ENCODE measurements at places on chromosomes 5 and 9.
A peak's percentile ranks its signal among the peaks of the same experiment; 100 is the strongest.

DNA sequence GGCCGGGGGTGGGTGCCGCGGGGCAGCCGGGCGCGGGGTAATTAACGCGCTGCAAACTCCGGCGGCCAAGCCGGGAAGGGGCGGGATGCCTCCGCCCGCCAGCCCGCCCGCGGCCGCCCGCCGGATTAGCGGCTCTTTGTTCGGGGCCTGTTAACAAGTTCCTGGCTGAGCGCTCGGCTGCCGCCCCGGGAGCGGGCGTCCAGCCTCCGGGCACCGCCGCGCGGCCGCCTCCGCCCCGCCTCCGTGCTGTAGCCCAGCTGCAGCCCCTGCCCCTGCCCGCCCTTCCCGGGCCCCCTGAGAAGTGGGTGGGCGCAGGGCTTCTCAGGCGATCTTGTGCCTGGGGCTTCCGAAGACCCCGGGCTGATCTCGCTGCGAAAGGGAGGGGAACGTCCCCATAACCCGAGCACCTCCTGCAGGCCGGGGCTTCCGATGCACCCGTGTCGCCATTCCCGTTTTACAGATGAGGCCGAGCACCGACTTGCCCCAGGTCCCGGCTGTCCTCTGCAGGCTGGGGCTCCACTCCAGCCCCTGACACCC, 7.5 kb downstream of the UNC5A start:
- DNase-seq = peak; percentile 87

- no peak for DNase-seq
Measured at GRCh38 chr5:134567641-134568336, 42.3 kb downstream of the JADE2 start.

DNA sequence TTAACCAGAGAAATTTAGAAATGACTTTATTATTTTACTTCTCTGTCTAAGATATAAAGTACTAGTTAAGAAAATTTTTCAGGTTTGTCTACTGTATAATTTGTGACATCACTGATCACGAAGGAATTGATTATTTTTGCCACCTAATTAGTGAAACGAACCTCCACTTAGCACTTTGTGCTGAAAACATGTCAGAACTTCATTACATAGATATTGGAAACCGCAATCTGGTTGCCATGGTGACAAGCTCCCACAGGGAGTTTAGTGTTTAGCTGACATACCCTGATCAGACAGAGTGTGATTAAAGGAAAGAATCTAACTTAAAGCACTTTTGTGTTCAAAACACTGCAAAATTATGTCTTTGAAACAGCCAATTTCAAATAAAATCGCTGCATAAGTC, 668.4 kb upstream of the CCNG1 start:
- DNase-seq = no peak

DNA sequence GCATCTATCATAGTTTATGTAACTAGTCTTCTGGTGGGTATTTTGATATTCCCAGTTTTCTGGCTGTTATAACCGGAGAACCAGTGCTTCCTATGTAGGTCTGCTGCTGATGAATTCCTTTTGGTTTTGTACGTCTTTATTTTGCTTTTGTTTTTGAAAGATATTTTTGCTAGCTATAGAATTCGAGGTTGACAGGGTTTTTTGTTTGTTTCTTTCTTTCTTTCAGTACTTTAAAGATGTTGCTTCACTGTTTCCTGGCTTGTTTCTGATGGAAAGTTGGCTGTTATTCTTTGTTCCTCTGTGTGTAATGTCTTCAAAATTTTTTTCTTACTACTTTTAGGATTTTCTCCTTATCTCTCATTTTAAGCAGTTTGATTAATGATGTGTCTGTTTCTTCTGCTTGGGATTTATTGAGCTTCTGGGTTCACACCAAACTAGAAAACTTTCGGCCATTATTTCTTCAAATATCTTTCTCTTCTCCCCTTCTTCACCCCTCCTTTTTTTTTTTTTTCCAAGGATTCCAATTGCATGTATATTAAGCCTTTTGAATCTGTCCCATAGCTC, 27.5 kb downstream of the ZNF618 start:
- no peak for DNase-seq

- DNase-seq = no peak
Measured at GRCh38 chr9:1236061-1236460, 185.9 kb downstream of the DMRT2 start.

DNA sequence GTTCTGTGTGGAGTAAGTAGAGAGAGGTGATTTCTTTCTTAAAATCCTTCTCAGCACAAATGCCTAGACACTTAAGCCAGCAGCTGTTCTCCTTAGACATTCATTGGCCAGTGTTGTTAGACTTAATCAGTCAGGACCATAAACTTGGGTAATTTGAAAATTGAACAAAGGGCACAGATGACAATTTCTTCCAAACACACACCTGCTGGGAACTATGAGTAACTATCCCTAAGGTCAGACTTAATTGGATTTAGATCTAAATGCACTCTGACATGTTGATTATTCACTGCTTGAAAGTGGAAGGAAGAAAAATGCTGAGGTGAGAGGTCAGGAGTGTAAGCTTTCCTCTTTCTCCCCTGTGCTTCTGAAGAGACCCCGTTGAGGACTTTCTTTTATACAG, 1083.7 kb upstream of the DMAC1 start:
- no peak for DNase-seq

GRCh38 chr5:73691302-73692080, 65.5 kb downstream of the ARHGEF28 start:
- no peak for DNase-seq

DNA sequence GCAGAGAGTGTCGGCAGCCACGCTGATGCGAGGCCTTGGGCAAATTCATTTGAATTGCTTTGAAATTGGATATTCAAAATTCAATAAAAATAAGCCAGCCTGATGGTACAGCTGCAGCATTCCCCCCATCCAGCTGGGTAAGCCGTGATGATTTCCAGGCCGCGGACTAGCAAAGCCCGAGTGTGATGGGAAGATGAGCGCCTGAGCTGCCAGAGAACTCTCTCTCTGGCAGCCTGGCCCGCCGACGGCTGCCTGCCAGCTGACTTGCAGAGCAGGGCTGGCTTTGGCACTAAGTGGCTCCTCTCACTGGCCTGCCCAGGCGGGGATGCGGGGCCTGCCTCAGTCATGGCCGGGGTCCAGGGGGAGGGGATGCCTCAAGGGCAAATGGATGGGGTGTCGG, 268.3 kb upstream of the WWC1 start:
- DNase-seq = no peak

DNA sequence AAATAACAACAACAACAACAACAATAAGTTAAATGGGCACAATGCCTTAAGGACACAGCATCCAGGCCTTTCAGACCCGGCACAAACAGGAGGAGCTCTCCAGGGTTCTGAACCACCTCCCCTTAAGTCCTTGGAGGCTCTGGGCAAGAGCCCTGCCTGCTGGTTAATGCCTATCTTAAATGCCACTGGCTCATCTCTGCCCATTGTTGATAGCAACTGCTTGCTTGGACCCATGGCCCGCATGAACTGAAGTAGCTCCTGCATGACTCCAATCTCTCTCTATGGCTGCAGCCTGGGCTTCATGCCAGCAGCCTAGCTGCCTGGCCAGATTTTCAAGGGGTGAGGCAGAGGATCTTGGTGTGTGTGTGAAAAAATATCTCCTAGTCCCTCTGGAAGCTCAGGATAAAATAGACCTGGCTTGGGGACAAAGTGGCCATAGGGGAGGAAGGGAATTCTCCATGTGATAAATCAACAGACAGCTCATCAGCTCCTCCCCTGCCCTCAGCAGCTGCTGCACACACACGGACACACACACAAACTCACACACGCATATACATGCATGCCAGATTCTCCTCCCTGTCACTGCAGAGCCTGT, 27.4 kb downstream of the FAM219A start:
- peak; percentile 53 for DNase-seq

- no peak for DNase-seq
Measured at GRCh38 chr9:85521371-85522197, 220.2 kb downstream of the AGTPBP1 start.

GRCh38 chr9:73133022-73133651, 18.5 kb upstream of the ANXA1 start:
- no peak for DNase-seq

DNA sequence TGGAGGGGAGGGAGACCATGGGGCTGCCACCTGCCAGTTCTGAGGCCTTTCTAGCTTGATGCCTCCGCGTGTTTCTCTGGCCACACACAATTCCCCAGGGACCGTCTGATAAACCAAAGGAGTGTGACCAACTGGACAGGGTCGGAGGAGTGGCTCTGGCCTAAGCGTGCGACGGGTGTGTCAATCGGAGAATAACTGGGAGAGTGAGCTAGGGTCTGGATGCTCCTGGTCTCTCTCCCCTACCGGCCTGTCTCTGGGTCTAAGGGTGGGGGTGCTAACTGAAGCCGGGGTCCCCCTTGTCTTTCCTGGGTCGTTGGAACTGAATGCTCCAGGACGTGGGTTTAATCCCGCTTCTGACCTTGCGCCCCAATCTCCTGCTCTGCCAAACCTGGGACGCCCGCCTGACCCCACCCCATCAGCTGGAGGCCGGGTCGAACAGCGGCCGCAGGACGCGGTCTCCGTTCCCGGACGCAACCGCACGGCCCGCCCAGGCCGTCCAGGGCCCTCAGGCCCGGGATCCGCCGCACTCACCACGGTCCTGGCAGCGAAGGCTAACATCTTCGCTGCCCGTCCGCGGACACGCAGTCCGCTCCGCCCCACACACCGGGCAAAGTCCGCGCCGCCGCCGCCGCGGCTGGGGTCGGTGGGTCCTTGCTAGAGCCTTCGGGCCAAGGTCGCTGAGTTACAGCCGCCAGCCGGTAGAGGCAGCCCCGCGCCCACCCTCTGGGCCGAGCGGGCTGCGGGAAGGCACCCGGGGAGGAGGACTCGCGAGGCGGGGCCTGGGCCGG, 447 bp downstream of the CRAT start:
- DNase-seq = no peak

DNA sequence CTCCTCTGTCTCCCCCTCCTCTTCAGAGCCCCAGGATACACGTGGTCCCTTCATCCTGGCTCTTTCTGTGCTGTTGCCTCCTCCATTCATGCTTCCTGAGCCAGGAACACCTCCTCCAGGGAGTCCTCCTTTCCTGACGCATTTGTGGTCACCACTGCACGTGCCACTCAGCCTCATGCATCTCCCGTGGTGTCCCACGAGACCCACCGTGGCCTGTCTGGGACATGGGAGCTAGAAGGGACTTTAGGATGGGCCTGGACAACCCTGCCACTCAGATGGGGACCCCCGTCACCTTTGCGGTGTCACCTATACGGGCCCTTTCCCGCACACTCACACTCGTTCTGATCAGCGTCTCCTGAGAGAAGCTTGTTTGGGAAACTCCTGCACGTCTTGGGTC, 6.7 kb downstream of the GLIPR2 start:
- DNase-seq = no peak

DNA sequence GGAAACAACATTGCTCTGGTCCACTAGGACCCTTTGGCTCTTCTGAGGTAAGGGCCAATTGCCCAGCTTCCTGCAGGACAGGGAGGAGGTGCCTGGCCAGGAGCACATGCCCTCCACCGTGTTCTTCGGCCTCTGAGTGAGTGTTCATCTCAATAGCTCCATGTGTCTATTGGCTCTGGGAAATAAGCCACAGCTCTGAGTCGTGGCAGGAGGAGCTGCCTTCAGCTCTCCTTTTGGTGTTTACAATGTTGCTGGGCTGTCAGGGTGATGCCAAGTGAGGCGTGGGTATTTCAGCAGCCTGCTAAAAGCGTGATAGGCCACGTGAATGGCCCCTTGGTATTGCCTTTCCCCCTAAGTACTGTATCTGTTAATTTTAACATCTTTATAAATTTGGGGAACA, 26.6 kb downstream of the GADD45G start:
- no peak for DNase-seq

- DNase-seq = no peak
Measured at GRCh38 chr5:80240368-80240986, 15.4 kb downstream of the SERINC5 start.

GRCh38 chr5:33120671-33121070, 320.1 kb upstream of the TARS1 start:
- no peak for DNase-seq

GRCh38 chr5:34717426-34718327, 61.5 kb downstream of the RAI14 start:
- DNase-seq = no peak

- DNase-seq = no peak
Measured at GRCh38 chr5:36590513-36591286, 15.7 kb upstream of the SLC1A3 start.

GRCh38 chr5:22329683-22330082, 523.5 kb downstream of the CDH12 start:
- no peak for DNase-seq

DNA sequence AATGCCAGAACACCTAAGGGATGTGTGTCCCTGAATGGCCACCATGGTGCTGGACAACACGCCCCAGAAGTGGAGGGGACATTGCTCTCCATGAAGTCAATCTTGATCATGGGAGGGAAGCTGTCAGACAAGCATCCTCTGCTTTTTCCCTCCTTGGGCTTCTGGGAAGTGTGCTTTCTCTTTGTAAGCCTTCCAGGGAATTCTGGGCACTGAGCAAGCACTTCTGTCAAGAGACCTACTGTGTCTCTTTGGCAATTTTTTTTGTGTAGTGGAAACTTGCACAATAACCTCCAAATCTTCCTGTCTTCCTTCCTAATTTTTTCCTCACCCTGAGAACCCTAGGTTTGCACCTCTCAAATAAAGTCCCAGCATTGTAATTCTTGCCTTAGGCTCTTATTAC, 132.0 kb downstream of the SEC61B start:
- no peak for DNase-seq

DNA sequence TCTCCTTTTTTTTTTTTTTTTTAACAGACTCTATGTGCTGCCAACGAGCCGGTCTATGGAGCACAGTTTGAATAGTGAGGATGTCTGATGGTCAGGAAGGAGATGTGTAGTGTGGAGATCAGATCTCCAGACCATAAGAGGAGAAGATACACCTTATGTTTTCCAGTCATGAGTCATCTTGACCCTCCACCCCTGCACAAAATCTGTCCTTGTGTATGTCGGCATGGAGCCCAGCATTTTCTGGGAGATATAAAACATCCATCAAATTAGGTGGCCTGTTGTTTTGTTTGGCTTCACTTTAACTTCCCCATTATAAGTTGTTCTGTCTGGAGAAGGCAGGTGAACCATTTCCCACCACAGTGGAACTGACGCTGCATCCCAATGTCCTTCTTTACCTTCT, 19.2 kb downstream of the SH3TC2 start:
- DNase-seq = no peak

DNA sequence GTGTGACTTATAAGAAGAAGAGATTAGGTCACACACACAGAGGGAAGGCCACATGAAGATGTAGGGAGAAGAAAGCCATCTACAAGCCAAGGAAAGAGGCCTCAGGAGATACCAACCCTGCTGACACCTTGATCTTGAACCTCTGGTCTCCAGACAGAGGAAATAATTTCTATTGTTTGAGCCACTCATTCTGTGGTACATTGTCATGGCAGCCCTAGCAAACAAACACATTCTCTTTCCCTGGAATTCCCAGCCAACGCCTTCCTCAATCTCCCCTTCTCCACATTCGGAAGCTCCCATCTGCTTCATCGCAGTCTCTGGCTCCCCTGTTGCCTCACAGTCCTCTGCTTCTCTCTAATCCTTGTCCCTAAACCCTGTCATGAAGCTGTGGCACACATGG, 16.7 kb downstream of the PTGS1 start:
- no peak for DNase-seq

GRCh38 chr9:136629879-136630661, 32.6 kb upstream of the EGFL7 start:
- DNase-seq = peak; percentile 80
